ENCODE measurements at places on chromosomes 3 and 15. TPM values are rescaled to one million over a fixed set of nuclear protein-coding genes. Genes with fewer than 3 reads are reported as not detected.

NPAP1 gene
- not detected for total RNA-seq

ADAMTSL3 gene
- not detected for total RNA-seq

CAND2 gene
- 1.0 TPM for total RNA-seq

LSAMP gene
- not detected for total RNA-seq

ALAS1 gene
- total RNA-seq = 52.0 TPM

ROPN1 gene
- total RNA-seq = not detected

AQP9 gene
- total RNA-seq = 0.08 TPM

LRTM1 gene
- total RNA-seq = not detected

ECE2 gene
- not detected for total RNA-seq

STRA6 gene
- not detected for total RNA-seq

ABHD17C gene
- 9.2 TPM for total RNA-seq

Data from hair follicular keratinocyte (primary cell).